ENCODE measurements at places on chromosomes 6 and 20.

DNA sequence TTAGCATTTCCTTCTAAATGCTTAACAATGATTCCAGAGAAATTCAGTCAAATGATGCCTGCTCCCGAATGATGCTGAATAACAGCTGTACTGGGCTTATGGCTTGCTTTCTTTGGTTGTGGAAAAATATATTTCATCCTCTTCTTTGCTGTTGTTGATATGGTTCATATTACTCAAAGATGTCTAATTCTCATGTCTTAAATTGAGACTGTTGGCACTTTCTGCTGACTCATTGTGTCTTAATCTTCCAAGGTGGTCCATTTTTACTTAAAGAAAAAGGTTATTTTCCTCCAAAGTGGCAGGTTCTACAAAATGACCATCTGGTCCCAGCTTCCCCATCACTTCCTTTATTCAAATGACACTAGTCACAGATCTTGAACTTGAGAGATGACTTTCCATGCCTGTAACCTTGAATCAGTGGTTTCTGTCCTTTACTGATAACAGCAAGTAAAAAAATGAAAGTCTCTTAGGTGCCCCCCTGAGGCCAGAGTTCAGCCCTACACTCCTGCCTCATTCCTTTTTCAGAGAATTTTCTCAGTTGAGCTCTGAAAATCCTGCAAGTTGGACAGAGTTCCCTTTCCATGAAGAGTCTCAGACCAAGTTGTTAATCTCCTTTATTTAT lies 6.9 kb downstream of the SNAP25 start:
- DNase-seq, result no peak

GRCh38 chr6:127497410-127497809 lies 21.7 kb downstream of the MTCL3 start:
- DNase-seq, result no peak

GRCh38 chr6:28081486-28081751 lies 1.1 kb downstream of the ZNF165 start:
- DNase-seq, result peak; percentile 5

- DNase-seq, result peak; percentile 76
Observed at GRCh38 chr20:36384022-36384619, 78.0 kb downstream of the DLGAP4 start.

GRCh38 chr20:54368570-54368969 lies 106.8 kb upstream of the DOK5 start:
- no peak for DNase-seq

DNA sequence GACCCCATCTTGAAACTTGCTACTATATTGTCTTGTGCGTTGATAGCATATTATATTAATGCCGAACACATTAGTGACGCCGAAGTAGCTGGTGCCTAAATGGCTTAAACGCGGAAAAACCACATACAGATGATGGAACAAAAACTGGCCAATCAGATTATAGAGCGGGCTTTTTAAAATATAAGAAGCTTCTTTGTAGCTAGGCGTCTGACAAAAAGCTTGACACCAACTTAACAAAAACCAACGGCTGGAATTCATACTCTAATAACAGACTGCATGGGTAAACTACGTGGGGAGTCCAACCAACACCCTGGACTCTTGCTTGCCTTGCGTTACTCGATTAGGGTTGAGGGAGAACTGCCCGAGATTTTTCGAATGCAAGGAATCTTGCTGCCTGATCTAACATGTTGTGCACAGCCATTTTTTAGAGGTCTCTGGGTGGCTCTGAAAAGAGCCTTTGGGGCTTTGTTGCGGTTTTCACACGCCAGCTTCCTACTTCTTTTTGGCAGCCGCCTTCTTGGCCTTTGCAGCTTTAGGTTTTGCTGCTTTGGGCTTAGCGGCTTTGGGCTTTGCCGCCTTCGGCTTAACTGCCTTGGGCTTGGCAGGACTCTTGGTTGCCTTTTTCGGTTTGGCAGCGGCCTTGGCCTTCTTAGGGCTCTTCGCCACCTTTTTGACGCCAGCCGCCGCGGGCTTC lies 45.7 kb downstream of the OR2B2 start:
- peak; percentile 36 for DNase-seq

- no peak for DNase-seq
Observed at GRCh38 chr6:10384610-10385523, 30.0 kb downstream of the TFAP2A start.

DNA sequence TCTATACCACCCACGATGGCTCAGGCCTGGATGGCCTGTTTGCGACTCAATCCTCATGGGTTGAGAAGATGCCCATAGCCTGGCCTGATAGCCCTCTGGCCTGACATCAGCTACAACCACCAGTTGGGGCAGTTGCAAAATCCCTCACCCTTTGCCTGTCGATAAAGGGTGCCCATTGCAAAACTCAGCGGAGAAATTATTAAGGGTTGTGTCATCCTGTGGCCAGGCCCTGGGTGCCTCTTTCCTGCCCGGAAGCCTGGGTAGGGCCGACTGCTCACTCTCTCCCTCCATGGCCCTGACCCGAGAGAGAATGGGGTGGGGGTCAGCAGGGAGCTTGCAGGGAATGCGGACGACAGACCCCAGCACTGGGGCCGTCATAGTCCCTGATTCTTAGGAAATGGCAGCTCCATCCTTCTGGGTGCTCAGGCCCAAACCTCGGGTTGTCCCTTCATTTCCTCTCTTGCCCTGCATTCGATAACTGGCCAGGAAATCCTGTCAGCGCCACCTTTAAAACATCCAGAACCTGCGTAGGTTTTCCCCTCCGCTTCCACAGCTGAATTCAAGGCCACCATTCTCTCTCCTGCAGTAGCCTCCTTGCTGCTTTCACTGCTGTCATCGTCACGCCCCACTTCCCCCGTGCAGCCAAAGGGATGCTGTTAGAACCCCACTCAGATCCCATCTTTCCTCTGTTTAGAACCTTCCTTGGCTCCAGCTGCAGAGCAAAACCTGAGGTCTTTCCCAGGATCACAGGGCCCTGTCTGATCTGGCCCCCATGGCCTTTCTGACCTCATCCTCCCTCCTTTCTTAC lies 31.1 kb downstream of the CEBPB start:
- peak; percentile 93 for DNase-seq
